Stimulated activated CD4-positive, alpha-beta T cell treated with anti-CD3 and anti-CD28 coated beads, Interleukin-15, amount 100 ng/mL, for 1 hour (primary cell): ENCODE measurements at places on chromosomes 7 and 10.
A peak's percentile ranks its signal among the peaks of the same experiment; 100 is the strongest.

DNA sequence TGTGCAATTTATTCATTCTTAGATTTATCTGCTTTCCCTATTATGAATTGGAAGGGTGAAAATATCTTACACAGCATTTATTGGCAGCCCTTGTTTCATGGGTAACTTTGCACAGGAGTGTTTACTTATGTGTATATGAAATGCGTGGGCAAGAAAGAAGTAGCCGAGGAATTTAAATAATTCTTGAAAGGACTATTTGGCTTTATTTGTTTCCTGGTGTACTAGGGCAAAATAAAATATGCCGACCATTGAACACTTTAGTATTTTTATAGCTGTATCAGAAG, 93.7 kb downstream of the ARID5B start:
- no peak for DNase-seq

DNA sequence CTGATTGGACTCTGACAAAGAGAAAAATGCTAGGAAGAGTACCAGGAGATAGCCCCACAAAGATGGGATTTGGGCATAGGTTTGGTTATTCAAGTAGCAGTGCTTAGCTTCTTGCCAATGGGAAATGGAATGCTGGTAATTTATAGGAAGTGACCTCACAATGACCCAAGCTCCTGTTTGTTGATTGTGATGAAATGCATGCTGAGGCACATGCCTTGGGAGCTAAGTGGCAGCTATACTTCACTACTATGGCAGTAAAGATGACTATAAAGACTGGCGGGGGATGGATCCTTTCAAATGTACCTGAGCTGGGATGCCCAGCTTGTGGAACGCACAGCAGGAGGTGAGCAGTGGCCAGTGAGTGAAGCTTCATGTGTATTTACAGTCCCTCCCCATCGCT, 153.8 kb downstream of the ZNF22 start:
- DNase-seq = no peak

DNA sequence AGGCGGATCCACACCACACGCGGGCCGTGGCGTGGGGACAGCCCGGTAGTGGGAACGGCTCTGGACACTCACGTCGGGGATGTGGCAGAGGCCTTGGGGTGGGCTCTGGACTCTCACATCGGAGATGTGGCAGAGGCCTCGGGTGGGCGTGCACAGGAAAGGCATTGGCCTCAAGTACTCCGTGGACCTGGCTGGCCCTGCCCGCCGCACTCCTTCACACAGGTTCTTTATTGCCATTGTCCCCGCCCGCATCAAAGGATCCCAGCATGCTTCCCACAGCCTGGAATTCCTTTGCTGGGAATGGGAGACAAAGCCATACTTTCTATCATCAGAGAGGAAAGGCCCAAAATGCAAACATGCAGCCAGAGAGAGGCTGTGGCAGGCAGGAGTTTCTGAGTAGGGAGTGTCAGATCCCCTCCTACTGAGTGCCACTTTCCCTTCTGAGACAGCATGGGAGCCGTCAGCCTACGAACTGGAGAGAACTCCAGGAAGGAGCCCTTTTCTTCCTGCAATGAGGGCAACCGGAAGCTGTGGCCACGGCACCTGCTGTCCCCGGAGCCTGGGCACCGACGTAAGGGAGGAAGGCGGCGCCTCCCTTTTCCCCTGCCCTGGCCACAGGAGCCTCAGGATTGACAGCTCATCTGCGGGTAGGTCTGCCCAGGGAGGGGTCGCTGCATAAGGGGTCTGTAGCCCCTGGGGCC, 51.5 kb downstream of the RBM17 start:
- no peak for DNase-seq

DNA sequence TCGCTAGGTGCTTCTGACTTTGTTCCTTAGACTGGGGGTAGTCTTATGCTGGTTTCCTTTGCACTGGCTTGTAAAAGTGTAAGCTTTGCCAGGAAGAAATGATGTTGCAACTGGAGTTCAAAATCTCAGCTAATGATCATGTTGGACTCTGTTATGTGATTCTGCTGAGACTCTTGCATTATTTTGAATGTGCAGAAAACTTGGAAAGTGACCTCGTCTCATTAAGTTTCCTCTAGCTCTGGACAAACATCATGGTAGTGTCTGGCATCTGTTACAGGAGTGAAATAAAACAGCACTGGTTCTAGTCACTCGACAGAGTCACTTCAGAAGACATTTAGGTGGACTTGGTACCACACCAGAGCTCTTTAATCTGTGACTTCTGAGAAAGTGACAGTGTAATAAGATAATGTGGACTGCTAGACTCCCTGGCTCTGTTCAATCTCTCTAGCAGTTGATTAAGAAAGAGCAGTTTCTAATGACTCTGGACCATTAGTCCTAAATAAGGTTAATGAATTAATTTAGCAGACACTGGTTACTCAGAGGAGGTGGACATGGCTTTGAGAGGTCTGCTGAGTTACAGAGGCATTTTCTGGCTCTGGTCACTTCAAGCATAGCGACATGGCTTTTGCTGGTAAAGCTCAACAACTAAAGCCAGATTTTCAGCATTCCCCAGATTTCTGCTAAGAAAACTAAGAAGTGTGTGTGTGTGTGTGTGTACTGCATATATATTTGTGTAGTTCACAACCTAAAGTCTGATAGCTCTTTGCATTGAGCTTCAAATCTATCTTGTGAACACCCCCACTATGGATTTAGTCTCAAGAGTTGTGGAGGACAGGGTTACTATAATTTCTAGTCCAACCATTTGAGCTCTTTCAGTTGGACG, 2.0 kb downstream of the NRP1 start:
- no peak for DNase-seq

- DNase-seq = no peak
These were observed 52.6 kb downstream of the TSPAN15 start for GRCh38 chr10:69503896-69504265.

GRCh38 chr7:47145186-47145725, 436.7 kb downstream of the TNS3 start:
- no peak for DNase-seq

GRCh38 chr10:114239117-114239993, at the start of gene VWA2:
Gene VWA2 (plus strand): TSS chr10:114239254. CDS start chr10:114248714, 9,460 bp downstream.
- no peak for DNase-seq

GRCh38 chr7:85719981-85720953, 533.4 kb upstream of the SEMA3D start:
- DNase-seq = no peak

GRCh38 chr10:89389254-89389653, 3.2 kb upstream of the IFIT1 start:
- no peak for DNase-seq

DNA sequence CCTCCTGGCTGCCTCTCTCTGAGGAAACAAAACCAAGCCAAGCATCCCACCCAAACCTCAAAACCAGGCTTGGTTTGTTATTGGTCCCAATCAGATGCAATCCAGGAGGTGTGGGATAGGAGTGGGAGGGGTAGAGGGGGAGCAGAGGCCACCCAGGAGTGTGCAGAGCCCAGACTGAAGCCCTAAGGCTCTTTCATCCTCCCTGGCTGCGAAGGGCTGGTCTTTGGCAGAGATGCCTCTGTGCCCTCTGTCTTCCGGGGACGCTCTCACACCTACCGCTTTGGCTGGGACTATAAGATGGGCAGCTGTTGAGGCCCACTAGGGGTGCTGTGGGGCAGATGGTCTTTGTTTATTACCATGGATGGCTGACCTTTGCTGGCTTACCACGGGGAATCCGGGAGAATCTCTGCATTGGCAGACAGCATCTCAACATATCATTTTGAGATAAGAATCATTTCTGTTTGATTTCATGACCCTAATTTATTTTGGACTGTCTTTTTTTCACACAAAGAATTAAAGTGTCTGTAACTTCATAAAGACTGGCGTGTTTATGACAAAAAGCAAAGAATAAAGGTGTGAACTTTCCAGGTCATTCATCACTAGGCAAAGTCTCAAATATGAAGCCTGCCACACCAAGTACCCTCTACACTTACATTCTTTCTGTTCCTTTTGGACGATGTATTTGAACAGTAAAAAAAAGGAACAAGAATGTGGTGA, 6.5 kb upstream of the DENND2A start:
- DNase-seq = no peak

DNA sequence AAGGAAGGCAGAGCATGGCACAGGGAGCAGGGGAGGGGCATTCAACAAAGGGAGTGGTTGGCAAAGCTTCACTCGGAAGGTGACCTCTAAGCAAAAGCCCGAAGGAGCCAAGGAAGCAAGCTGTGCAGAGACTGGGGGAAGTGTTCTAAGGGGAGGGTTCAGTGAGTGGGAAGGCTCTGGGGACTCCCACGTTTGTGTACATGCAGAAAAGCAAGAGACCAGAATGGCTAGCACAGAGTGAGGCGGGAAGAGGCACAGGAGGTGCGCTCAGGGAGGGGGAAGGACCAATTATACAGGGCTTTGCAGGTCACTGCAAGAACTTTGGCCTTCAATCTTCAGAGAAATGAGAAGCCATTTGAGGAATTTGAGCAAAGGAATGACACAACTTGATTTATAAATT, 7.4 kb downstream of the ARHGAP21 start:
- no peak for DNase-seq

- DNase-seq = no peak
These were observed 37.6 kb upstream of the RNF32 start for GRCh38 chr7:156603011-156603410.

- no peak for DNase-seq
These were observed 80.1 kb downstream of the ANKRD26 start for GRCh38 chr10:27020243-27020642.

- no peak for DNase-seq
These were observed 455.3 kb downstream of the REEP3 start for GRCh38 chr10:63976538-63976937.

- no peak for DNase-seq
These were observed 589 bp upstream of the ZFAND4 start for GRCh38 chr10:45673074-45673648.

DNA sequence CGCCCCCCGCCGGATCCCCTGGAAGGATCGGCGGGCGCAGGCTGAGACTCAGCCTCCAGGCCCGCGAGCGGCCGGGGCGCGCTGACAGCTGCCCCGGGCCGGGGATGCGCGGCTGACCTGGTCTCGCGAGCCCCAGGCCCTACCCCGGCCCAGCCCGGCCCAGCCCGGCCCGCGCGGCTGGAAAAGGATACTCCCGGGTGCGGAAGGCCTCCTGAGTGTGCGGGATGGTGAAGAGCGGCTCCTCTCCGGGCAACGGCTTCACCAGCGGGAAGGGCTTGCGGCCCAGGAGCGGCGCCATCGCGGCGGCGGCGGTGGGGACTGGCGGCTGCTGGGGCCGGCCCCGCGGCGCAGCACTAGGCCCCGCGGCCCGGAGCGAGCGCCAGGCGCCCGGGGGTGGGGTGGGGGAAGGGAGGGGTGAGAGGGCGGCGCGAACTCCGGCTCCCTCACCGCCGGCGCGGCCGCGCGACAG, 423 bp downstream of the BAZ1B start:
- DNase-seq = peak; percentile 59
